Cerebellum (tissue), 4 donors: ENCODE measurements at places on chromosomes 4 and X.

DNA sequence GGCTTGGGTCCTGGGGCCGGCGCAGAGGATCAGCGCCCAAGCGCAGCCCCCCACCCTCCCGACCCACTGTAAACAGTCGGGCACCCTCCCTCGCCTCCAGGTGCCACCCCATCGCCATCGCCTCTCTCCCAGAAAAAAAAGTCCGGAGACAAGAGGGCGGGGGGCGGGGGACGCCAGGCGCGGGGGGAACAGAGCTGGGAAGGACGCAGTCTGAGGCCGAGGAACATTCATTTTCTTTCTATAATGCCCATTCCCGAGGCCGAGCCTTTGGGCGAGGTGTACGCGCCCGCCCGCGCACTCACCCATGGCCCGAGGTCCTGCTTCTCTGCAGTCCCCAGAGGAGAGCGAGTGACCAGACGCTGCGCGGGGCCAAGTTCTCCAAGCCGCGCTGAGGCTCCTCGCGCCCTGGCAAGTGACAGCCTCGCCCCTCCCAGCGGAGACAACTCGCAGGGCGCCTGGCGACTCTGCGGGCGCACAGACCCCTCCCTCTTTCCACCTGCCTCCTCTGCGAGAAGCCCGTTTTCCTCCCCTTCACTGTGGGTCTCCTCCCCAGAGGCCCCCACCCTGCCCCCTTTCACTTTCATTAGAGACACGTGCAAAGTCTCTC is 63.5 kb upstream of the WDR17 start:
- peak; percentile 17 for DNase-seq

GRCh38 chr4:168384437-168385141 is 66.0 kb upstream of the DDX60 start:
- DNase-seq: no peak

DNA sequence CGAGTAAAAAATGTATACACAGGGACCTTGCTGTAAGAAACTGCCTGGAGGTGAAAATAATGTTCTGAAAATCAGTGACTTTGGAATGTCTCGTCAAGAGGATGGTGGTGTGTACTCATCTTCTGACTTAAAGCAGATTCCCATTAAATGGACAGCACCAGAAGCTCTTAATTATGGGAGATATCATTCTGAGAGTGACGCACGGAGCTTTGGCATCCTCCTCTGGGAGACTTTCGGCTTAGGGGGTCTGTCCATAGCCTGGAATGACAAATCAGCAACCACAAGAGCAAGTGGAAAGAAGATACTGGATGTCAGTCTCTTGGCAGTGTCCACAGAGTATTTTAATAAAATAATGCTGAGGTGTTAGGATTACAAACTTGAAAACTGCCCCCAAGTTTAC is 129.4 kb downstream of the THOC2 start:
- no peak for DNase-seq

GRCh38 chrX:139530550-139530949 is at the start of gene F9:
TSS of gene F9 (plus strand) at chrX:139530739. CDS start at chrX:139530765, 26 bp downstream.
- no peak for DNase-seq

- no peak for DNase-seq
Measured at GRCh38 chr4:78862314-78862737, 76.9 kb downstream of the PAQR3 start.
